Inflammatory macrophage treated with lipopolysaccharide for 1 hour (primary cell): ENCODE measurements at places on chromosomes 12 and 14.

- DNase-seq, result no peak
These were observed 11.4 kb downstream of the PYGL start for GRCh38 chr14:50932592-50933495.

DNA sequence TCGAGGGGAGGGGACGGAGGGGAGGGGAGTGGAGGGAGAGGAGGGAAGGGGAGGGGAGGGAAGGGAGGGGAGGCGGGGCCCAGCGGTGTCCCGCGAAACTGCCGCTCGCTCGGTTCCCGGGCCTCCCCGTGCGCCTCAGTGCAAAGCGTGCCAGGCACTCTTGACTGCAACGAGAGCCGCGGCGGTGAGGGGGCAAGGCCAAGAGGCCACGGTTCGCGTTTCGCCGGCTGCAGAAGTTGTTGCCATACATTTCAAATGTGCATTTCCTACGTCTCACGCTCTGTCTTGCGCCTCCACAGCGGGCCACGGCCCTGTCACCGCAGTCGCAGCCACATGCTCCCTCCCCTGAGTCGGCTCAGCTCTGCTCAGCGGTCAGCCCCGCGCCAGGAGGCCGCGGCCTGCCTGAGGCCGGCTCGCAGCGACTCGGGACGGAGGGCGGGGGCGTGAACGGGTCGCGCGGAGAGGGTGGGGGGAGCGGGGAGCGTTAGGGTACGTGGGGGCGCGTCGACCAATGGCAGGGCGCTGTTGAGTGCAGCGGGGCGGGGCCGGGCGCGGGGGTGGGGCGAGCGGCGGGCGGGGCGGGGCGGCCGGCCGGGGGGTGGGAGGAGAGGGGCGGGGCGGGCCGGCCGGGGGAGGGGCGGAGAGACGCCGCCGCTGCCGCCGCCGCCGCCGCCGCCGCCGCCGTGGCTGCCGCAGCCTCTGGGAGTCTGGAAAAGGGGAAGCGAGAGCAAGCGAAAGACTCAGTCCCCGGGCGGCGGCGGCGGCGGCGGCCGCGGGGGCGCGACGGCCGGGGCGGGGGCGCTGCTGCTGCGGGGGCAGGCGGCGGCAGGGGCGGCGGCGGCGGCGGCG, at the start of gene PPP2R5C:
TSS of gene PPP2R5C (plus strand) at position 678 of the 849 bp plus-strand sequence. CDS start 185 bp downstream, outside the sequence.
- peak; percentile 80 for DNase-seq

- DNase-seq, result no peak
These were observed 4.3 kb upstream of the PTGDR start for GRCh38 chr14:52263190-52263589.

DNA sequence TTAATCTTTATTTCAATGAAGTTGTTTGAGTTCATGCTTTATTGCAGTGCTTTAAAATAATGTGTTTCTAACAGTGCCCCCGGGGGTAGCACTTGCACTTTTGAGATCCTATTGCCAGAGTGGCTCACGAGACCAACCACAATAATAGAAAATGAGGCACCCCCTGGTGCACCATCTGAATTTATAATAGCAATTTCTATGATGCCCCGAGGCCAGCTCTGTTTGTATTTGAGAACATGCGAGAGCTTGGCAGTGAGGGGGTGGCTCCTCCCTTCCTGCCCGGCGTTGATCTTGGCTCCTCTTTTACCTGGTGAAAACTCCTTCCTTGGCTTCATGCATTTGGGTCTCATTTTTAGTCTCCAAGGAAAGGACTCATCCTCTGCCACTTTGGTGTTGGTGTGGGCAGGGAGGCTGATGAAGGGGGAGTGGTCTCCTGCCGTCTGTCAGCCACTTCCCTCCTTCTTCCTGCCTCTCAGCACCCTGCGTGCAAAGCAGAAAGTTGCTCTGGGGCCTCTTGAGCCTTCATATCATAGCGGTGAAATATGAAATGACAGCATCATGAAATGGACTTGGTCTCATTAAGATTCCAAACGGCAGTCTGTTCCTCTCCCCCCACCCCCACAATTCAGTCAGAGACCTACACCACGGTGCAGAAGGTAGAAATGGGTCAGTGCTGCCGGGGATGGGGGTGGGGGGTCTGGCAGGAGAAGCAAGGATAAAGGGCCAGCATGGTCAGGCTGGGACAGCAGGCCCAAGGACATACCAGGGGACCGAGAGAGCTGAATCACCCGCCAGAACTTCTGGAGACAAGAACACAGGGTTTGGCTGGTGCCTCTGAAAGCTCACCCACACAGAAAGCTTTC, 17.7 kb upstream of the NRXN3 start:
- DNase-seq, result no peak

DNA sequence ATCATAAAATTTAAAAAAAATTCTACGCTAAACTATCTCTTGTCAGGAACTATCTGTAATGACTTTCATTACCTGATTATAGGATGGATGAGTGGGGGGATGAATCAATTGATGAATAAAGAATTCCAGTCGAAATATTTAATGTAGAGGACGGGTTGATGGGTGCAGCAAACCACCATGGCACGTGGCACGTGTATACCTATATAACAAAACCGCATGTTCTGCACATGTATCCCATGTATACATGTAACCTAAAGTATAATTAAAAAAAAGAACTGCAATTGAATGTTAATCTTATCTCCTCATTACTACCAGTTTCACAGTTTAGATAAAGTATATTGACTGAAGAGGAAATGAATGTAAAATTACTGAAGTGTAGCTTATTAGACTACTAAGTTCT, 23.4 kb downstream of the LRRIQ1 start:
- DNase-seq, result no peak

DNA sequence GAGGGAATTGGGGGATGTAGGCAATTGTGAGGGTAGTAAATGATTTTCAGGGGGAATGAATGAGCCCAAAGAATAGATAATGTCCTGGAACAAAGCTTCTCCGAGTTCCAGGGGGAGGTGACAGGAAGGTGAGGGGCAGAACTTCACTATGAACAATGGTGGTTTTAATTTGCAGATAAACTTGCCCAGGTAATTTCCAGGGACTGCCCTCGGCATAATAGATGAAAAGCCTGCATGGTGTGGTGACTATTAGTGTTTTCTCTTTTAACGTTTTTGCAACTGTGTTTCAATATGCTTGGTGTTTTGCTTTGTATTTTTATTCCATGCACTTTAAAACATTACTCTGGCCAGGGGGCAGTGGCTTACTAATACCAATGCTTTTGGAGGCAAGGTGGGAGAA, 325.2 kb upstream of the RGS6 start:
- no peak for DNase-seq

- DNase-seq, result no peak
These were observed 250.5 kb upstream of the FKBP4 start for GRCh38 chr12:2544230-2544629.

GRCh38 chr14:106879241-106879640, 1352.9 kb downstream of the TMEM121 start:
- DNase-seq, result peak; percentile 77

DNA sequence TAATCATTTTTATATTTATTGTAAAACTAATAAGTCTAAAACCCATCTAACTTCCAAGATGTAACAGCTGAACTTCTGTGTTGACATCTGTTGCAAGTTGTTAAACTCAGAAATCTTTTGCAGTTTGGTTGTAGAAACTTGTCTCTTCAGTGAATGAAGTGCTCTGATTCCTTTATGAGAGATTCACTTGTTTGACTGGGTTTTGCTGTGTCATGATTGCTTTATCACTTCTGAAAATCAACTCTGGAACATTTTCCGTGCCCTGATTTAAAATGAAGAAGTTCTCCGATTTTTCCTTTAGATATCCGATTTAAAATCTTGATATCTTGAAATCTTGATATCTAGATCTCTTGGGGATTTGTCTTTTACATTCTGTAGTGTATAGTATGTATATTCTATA, 65.1 kb downstream of the DIP2B start:
- peak; percentile 42 for DNase-seq

DNA sequence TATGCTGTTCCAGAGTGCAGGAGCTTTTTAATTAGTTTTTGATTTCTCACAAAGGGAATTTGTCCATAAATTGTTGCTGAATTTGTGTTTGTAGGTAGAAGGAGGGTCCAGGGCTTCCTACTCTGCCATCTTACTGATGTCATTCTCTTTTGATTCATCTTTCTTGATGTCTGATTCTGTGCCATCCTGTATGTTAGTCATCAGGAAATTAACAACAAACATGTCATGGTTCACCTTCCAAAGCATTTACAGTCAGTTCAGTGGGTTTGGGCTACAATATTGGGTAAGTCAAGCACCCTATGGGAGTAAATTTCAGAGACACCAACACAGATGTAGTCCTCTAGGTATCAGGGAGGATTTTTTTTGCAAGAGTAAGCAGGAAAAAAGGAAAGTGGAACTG, 135.2 kb upstream of the SLC38A2 start:
- no peak for DNase-seq

GRCh38 chr14:89422181-89422951, 5.3 kb upstream of the FOXN3 start:
- no peak for DNase-seq

DNA sequence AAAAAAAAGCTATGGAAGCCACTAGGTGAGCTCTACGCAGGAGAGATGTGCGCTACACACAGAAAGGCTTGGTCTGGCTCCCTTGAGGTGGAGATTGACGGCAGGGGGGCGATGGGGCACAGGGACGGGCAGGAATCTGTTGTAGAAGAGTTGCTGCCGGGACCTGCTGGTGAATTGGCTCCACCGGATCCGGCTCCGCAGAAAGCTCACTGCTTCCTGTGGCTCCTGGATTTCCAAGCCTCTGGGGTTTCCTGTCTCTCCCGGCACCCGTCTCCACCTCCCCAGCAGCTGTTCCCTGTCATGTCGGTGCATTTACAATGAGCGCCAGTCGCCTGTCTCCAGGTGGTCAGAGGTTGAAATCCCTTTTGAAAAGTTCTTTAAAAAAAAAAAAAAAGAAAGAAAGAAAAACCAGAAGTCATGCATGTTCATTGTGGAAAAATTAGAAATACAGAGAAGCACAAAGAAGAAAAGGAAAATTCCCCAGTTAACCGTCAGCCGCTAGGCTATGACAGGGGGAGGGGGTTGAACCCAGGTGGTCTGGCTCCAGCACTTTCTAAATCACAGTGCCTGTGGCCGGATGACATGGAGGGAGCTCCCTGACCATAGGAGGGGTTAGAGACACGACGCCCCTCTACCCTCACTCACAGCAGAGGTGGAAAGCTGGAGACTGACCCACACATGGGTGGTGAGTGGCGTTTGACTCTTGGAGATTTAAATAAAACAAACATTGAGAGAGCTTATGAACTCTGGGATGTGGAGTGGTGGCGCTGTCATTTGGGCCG, 20.8 kb downstream of the FAM222A start:
- no peak for DNase-seq

DNA sequence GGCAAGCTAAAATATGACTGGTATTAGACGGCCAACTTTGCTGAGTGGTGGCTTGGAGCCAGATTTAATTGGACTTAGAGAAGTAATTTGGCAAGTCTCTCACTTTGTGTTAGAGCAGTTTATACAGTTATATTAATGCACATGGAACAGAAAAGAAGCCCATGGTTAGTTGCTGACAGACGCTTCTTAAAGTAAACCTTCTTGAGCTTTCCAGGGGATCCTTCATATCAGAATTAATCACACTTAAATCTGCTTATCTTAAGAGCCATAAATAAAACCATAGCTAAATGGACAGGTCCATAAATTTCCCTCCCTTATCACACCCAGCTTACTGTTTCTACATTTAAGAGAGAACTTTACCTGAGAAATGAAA, 9.6 kb downstream of the GSG1 start:
- no peak for DNase-seq

DNA sequence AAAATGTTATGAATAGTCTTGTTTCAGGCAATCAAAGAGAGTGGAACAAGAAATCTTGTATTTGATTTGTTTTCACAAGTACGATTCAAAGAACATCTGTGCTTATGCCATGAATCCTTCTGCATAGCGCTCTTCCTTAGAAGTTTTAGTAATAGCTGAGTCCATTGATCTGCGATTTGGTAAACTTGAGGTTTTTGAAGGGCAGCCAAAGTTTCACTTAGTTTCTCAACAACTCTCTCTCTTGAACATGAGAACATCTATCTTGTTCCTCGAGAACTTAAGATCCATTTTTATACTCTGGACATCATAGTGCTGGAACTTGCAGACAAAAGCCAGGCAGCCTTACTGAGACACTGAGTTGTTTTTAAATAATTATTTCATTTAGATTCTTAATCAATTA, 96.2 kb upstream of the USP15 start:
- no peak for DNase-seq
